Nephron progenitor cell (in vitro differentiated cells): ENCODE measurements at places on chromosomes 3 and 15.

- no peak for DNase-seq
These were observed 2.5 kb upstream of the MECOM start for GRCh38 chr3:169666076-169666375.

DNA sequence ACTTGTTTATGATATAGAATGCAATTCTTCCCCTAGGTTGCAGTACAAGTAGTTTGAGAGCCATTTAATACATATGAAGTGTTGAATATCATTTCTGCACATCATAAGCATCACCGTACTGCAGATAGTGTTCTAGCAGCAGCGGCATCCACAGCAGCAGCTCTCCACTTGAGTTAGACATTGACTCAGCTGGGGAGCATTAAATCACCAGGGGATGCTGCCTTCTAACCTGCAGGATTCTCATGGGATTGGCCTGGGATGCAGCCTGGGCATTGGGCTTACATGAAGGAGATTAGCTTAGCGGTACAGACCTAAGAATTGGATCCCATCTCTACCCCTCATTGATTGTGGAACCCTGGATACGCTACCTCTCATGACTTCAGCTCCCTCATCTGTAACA lies 43.3 kb downstream of the CNTN3 start:
- no peak for DNase-seq

- no peak for DNase-seq
These were observed 23.5 kb upstream of the ZNF639 start for GRCh38 chr3:179299316-179299715.

- no peak for DNase-seq
These were observed 11.6 kb downstream of the GPR160 start for GRCh38 chr3:170049146-170050000.

DNA sequence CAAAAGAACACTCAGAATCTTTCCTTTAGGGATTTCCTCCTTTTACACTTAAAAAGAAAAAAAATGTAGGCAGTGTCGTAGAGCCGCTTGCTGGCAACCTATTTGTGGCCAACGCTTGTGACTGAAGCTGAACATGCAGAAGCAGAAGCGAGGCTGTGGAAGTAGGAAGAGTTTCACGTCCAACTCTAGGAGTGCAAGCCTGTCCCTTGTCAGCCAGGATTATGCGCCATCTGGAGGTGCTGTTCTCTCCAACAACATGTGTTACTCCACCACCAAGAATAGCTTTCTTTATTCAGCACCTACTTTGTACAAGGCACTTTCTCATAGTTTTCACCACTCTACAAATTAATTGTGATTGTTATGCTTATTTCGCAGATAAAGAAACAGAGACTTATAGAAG lies 223.2 kb upstream of the LMCD1 start:
- no peak for DNase-seq

GRCh38 chr3:16332904-16333426 lies 68.0 kb downstream of the OXNAD1 start:
- no peak for DNase-seq

DNA sequence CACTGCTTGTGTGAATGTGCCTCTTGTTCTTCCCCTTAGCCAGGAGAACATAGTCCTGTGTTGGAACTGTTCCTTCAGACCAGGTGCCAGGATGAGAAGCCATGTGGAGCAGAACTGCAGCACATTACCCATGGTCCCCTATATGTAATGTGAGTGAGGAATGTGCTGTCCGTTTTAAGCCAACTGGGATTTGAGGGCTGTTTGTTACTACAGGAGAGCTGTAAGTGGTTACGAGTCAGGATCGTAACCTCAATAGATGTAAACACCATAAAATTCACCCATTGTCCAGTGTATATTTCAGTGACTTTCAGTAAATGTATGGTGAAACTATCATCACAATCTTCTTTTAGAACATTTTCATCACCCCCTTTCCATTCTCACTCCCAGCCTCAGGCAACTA lies 10.1 kb upstream of the SCAP start:
- no peak for DNase-seq

- no peak for DNase-seq
These were observed 14.6 kb upstream of the FANCD2 start for GRCh38 chr3:10011631-10012030.

DNA sequence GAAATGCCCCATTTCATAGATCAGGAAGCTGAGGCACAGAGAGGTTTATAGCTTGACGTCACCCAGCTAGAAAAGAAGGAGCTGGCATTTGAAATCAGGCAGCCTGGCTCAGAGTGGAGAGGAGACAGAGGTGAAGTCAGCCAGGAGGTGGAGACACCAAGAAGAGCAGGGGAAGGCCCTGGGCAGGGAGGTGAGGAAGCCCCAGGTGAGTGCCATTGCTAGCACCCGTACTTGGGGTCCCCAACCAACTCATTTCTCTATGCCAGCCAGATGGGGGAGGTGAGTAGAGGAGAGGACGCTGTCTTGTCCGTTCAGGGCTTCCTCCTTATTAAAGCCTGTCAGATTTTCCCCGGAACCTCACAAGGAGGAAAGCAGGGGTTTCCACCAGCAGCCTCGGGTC lies 149.6 kb upstream of the TLE3 start:
- no peak for DNase-seq

GRCh38 chr3:58998476-58999117 lies 51.2 kb downstream of the CFAP20DC start:
- no peak for DNase-seq

DNA sequence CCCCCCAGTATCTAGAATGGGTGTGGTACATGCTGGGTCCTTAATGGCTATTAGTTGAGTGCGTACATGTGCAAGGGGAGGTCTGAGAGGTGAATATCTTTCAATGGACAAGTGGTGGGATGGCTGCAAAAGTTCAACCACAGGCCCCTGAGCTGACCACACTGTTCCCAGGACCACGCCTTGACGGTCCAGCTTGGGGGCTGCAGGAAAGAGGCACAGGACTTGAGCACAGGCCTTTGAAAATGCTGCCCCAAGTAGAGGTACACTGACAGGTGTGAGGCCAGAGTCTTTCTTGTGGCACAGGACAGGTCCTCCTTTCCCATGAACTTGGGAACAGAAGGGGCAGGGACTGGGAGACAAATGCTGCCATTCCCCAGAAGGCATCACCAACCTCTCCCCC lies 24.0 kb downstream of the AMOTL2 start:
- DNase-seq: no peak

DNA sequence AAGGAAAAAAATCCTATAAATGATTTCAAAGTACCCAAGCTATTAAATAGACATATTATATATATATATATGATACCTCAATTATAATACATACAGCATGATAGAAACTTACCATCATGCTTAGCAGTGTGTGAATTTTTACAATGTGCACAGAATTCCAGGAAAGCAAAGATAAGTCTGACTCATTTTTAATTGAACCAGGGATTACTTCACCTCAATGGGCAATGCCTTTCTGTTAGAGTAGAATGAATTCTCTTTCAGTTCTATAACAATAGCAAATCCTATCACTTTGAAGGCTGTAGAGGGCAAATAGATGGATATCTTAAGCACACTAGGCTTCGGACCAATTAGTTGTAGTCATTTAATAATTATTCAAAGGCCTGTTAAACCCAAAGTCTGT lies 54.8 kb upstream of the P3H2 start:
- DNase-seq: no peak

DNA sequence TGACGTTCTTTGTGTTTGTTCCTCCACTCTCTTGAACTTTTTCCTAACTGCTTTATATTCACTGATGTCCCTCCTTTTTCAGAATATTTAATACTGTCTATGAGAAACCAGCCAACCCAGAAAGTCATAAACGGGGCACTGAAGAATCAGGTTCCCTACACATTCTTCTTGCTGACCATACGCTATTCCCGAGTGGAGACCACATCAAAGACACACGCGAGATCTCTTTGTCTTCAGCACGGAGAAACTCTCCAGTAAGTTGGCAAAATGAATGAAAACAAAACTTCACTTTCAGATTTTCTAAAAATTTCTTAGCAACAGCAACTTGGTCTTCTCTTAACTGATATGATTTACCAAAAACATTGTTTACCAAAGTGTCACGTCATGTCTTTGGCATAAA lies 22.6 kb downstream of the FAM174B start:
- DNase-seq: no peak

DNA sequence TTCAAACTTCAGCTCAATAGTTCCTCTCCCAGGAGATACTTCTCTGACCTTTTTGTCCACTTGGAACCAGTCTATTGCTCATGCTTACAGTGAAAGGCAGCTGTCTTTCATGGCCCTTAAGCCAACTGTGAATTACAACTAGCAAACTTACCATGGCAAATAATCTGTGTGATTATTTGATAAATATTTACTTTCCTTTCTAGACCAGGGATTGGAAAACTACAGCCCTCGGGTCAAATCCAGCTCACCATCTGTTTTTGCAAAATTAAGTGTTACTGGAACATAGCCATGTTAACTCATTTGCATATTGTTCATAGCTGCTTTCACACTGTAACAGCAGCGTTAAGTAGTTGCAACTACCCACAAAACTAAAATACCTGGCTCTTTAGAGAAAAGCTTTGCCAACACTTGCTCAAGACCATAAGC lies 289.1 kb upstream of the MCTP2 start:
- DNase-seq: no peak

GRCh38 chr3:132843851-132844553 lies 121.8 kb upstream of the NPHP3 start:
- DNase-seq: no peak

DNA sequence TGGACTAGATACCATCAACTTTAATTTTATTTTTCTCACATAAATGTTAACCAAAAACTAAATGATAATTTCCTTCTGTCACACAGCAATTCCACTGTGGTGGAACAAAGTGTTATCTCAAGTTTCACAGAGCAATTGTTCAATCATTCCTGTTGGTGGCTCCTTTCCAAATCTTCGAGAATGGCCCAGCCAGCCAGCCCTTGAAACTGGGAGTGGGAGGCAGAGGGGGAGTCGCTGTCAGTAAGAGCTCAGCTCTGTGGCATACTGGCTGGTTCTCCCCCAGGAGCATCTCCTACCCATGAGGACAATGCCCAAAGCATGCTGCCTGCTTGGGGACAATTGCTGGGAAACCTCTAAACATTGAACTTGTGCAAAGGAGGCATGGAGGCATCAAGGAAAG lies 47.7 kb downstream of the MECOM start:
- DNase-seq: peak; percentile 18
